ENCODE measurements at places on chromosomes 7 and 10.

- DNase-seq: no peak
Observed at GRCh38 chr7:123184271-123184670, 15.5 kb downstream of the SLC13A1 start.

DNA sequence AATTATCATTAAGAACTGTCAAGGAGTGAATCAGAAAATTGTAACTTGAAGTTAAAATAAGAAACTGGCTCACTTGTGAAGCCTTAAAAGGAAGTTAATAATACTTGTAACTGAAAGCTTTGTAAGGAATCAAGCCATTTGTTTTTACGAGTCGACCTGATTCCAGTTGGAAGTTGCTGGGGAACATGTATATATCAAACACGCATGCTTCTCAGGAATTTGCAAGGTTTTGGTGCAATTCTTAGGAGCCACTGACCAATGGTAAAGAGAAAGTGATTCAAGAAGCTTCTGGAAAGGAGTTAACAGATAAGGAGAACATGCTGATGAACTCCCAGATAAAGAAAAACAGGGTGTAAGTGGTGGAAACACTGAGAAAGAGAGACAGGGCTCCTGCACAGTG is 56.4 kb downstream of the ETV1 start:
- DNase-seq: no peak

GRCh38 chr7:20916311-20916710 is 129.6 kb upstream of the SP8 start:
- no peak for DNase-seq

GRCh38 chr10:73084209-73084608 is 12.5 kb downstream of the P4HA1 start:
- DNase-seq: no peak

DNA sequence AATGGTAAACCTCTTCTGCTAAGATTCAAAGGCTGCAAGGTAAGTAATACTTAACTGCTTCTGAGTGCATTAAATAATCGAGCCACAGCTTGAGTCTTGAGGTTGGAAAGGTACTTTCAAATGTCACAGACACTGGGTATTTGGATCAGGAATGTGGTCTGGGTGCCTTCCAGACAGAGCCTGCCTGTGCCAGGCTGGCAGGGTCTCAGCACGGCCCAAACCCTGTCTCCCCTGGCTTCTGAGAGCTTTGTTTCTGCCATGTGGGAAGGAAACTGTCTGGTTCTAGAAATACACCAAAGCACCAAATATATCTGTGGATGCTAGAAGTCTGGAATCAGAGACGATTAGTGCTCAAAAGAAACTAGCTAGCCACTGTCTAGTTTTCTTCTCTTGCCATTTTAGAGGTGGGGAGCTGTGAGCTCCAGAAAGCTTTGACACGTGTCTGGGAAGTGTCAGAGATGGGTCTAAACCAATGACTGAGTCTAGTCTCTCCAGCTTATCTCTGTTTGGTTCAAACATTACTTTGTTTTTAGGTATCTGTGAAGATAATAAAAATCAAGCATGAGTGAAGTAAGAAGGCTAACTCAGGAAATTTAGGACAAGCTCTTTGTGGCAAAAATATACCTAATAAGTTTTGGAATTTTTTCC is 162.8 kb downstream of the CYP26A1 start:
- no peak for DNase-seq

GRCh38 chr10:126977216-126977615 is 72.0 kb downstream of the DOCK1 start:
- no peak for DNase-seq

- no peak for DNase-seq
Observed at GRCh38 chr7:131004371-131004770, 270.4 kb upstream of the KLF14 start.
